Cortex of kidney (tissue), 1 donor: ENCODE measurements at places on chromosomes 1 and 21.

DNA sequence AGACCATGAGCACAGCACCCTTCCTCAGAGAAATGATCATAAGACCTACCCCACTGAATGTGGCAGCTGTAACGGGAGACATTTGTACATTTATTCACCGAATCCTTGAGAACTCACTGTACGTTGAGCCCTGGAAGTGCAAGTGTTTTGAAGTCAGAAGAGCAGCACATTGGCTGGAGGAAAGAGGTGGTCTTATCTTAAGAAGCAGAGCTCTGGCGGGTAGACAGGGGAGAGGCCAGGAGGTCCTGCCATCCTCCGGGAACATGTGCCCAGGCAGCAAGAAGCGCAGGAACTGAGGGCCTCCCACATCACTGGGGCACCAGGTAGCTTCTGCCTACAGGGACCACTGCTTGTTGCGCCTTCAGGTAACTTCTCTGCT, 169.2 kb upstream of the IRF2BP2 start:
- DNase-seq: no peak

- DNase-seq: no peak
Measured at GRCh38 chr1:36570478-36571060, 87.9 kb upstream of the CSF3R start.

- no peak for DNase-seq
Measured at GRCh38 chr1:171819946-171820345, 21.4 kb upstream of the DNM3 start.

GRCh38 chr1:18907021-18907916, 4.9 kb upstream of the ALDH4A1 start:
- DNase-seq: no peak

- no peak for DNase-seq
Measured at GRCh38 chr1:17610713-17611112, 71.2 kb downstream of the ARHGEF10L start.

- DNase-seq: no peak
Measured at GRCh38 chr1:113780374-113781146, 21.3 kb upstream of the PHTF1 start.

GRCh38 chr1:187840557-187840956, 1011.8 kb downstream of the PLA2G4A start:
- no peak for DNase-seq

DNA sequence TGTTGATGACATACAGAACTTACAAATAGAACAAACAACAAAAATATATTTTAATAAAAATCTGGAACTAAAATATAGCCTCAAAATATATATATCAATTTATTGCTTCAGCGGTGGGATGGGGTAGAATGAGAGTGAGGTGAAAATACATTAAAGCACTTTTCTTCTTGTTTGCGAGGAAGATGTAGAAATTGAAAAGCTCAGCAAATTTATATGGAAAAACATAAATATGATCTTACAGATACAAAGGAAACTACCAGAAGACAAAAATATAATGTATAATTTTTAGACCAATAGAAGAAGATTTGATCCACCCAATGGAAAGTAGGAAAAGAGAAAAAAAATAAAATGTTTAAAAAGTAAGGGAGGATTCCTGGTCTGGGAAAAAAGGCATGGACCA, 372.2 kb downstream of the DISC1 start:
- DNase-seq: no peak

GRCh38 chr1:175158170-175158591, 34.4 kb downstream of the KIAA0040 start:
- DNase-seq: no peak

DNA sequence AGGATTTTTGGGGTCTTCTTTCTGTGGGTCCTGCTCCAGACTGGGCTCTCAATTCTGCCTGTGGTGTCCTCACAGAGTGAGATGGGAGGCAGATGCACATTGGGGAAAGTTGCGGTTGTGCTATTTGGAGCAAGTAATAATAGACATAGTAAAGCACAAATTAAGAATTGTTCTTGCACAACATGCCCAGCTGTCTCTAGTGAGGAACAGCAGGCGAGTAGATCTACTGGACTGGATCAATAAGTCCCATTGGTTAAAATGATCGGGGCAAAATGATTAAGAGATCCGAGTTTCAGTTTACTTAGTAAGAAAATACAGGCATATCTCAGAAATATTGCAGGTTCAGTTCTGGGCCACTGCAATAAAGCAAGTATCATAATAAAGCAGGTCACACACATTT, 448.3 kb upstream of the PROX1 start:
- DNase-seq: no peak
